SK-N-DZ (cell line): ENCODE measurements at places on chromosomes 6 and 20.
A peak's percentile ranks its signal among the peaks of the same experiment; 100 is the strongest.

DNA sequence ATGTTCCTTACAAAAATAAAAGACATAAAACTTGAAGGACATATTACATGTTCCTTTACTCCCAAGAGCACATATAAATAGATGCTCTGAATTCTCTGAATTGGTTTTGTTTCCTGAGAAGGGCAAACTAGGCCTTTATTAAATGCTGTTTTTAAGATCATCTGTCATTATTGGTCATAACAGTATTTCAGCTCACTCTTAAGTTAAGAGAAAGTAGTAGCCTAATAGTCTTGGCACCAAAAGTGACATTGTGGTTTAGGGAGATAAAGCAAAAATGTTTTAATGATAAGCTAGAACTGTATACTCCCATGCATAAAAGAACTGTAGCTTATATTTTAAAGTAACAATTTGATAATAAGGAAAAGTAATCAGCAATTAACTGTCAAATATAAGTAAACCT is 361.1 kb upstream of the PTCHD4 start:
- no peak for DNase-seq

DNA sequence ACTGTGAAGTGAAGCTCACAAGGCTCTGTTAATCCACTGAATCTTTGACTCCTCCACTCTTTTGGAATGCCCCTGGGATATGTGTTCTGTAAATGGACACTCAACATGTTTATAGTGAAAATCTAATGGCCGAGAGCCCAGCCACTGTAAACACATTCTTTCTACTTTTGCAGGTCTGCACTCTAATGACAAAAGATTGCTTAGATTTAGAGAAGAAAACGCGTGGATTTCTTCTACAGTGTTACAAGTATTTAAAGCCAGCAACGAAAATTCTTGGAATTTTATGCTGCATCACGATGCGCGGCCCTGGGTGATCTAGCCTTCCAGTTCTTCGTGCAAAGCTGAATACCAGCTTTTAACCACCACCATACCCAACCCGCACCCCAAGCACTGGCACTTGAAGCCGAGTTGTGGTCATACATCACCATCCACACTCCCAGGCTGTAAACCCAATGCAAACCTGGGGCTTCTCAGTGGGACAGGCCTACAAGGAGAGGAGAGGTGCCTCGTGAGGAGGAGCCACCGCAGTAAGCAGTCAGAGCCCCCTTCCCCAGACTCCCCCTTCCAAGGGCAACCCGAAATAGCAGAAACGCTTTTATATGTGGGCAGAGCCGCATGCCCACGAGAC is 3.7 kb upstream of the FOXO3 start:
- DNase-seq: no peak

- DNase-seq: no peak
Observed at GRCh38 chr20:46400828-46401477, 5.5 kb downstream of the ELMO2 start.

DNA sequence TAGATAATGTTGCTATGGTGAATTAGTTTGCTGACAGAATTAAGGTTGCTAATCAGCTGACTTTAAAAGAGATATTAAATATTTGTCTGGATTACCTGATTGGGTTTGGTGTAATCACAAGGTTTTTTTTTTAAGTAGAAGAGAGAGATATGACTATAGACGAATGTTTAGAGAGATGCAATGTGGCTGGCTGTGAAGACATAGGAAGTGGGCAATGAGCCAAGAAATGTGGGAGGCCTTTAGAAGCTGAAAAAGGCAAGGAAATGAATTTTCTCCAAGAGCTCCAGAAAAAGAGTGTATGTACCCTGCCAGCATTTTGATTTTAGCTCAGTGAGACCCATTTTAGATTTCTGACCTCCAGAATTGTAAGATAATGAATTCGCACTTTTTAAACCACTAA is 598.3 kb downstream of the PKHD1 start:
- DNase-seq: no peak

DNA sequence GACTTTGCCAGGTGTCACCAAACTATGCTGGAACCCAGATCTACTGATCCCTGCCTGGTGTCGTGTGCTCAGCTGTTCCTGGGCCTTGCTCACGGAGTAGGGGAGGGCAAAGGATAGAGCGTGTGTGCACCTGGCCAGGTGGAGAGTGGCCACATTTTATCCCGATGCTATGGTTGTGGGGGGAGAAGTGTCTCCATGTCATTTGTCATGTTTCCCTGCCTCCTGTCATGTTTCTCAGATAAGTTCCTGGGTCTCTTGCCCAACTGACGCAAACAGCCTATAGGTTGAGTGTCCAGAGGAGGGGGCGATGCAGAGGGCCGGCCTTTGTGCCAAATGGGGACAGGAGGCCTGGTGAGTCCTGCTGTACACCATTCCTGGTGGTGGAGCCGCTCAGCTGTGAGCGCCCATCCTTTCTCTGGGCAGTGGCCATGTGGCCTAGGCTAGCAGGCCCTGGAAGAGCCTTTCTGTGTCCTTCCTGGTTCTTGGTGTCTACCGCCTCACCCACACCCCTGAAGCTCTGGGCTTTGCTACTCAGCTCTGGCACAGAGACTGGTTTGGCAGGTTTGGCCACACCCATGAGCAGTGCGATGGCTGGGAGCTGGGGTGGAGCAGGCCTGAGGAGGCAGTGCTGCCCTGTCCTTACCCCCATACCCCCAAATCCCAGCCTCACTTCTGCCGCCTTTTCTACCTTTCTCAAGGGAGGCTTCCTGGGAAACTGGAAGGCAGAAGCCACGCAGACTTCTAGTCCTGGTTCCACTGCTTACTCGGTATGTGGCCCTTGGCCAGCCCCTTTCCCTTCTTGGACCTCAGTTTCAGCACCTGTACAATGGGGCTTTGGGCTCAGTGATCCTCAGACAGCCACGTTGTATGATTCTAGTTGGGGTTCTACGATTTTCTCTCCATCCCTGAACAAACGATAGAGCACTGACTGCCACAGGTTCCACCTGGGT is 32.3 kb upstream of the EPB41L1 start:
- no peak for DNase-seq

GRCh38 chr20:12482661-12483060 is 526.1 kb upstream of the SPTLC3 start:
- no peak for DNase-seq

DNA sequence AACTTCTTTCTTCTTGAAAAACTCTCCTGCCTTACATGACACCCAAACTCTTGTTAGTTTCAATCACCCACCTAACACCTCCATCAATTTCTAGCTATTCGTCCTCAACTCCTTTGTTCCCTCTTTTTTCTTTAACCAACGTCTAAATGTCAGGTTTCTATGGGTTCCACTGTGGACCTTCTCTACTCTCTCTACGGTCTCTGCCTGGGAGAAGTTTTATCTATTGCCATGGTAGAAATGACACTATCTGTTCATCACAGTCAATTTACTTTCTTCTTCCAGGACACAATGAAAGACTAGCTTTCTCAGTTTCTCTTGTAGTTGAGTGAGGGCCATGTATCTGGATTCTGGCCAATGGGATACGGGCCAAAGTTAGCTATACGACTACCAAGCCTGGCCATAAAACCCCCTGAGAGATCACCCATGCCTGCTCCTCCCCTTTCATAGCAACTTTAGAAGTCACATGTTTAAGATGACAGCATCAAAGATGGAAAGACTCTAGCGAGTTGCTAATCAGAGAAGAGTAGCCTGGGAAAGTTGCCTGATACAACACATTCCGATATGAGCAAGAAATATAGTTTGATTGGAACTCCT is 17.9 kb downstream of the RNGTT start:
- DNase-seq: no peak

- DNase-seq: no peak
Observed at GRCh38 chr20:34995192-34995591, 39.5 kb downstream of the MYH7B start.

GRCh38 chr20:39021748-39022147 is 59.6 kb downstream of the DHX35 start:
- no peak for DNase-seq

- no peak for DNase-seq
Observed at GRCh38 chr20:21189761-21190523, 64.1 kb downstream of the KIZ start.

- no peak for DNase-seq
Observed at GRCh38 chr6:25248123-25248522, 31.1 kb upstream of the CARMIL1 start.

- peak; percentile 99 for DNase-seq
Observed at GRCh38 chr20:47724396-47724795, 60.9 kb downstream of the SULF2 start.

DNA sequence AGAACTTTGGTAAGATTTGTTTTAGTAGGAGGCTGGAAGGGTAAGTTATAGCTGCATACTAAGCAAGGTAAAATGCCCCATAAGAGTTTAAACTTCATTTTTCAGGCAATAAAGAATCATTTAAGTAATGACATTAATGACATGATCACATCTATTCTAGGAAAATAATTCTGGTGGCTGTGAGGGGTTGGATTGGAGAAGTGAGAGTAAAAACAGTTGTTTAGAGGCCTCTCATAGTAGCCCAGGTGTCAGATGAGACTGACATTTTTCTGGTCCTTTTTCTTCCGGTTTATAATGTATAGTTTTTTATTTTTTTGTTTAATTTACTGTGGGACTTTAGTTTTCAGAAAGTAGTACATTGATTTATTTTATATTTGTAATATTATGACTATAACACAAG is 40.8 kb downstream of the ITCH start:
- no peak for DNase-seq

DNA sequence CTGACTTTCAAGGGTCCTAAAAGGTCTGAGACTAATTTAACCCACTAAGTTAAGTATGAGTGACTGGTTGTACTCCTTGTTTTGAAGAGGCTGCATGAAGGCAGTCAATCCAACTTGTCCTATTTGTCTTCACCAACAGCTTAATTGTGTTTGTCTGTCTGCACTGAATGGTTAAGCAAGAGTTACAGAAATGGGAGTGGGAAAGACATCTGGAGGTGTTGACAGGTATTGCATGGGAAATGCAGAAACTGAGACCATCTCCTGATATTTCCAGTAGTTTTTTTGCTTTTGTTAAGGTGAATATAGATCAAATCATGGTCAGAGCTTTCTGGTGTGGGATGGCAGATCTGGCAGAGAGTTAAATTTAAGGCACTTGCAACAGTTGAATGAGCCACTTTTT is 6.5 kb downstream of the FUT9 start:
- no peak for DNase-seq

GRCh38 chr6:15260099-15260821 is 14.4 kb downstream of the JARID2 start:
- DNase-seq: no peak

- no peak for DNase-seq
Observed at GRCh38 chr20:33291830-33292355, 8.9 kb downstream of the BPIFB1 start.

DNA sequence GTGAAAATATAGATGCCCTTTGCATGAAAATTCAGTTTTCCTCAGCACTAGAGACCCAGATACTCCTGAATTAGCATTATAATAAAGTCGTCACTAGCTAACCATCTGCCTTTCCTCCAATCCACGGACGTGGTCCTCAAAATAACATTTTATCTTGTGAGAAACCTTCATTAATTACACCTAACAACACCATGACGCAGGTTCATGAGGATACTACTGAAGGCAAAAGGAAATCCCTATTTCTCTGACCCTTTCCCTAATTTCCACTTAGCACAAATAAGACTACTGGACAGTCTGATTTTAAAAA is 1.3 kb upstream of the PNISR start:
- no peak for DNase-seq

- DNase-seq: no peak
Observed at GRCh38 chr6:131139599-131139998, 4.3 kb downstream of the AKAP7 start.

- DNase-seq: no peak
Observed at GRCh38 chr20:1569415-1569881, 11.9 kb upstream of the SIRPD start.

DNA sequence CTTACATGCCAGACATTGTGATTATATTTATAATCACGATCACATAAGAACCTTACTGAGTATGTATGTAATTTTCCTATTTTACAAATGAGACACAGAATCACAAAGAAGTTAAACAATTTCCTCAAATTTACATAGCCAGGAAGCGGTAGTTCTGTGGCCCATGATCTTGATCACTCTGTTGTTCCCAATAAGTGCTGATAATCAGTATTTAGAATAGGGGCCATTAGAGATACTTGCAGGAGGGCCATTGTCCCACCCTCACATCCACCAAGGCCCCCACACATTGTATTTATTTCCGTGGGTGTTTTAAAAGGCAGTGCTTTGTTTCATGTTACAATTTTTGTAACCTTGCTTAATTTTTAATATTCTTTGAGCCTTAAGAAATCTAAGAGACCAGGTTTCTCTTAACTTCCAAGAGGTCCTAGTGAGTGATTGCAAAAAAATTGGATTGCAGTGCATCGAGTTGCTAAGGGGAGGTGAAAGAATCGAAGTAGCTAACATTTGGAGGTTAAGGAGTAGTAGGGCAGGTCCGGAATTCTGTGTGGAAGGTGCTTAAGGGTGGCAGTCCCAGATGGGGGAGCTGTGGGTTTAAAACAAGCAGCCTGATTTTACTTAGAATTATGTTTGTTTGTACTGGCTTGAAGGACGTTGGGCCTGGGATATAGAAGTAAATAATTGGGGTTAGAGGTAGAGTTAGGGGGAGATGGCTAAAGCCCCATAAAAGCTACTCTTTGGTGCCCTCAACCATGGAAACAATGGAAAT is 339.4 kb downstream of the CDKAL1 start:
- DNase-seq: no peak

DNA sequence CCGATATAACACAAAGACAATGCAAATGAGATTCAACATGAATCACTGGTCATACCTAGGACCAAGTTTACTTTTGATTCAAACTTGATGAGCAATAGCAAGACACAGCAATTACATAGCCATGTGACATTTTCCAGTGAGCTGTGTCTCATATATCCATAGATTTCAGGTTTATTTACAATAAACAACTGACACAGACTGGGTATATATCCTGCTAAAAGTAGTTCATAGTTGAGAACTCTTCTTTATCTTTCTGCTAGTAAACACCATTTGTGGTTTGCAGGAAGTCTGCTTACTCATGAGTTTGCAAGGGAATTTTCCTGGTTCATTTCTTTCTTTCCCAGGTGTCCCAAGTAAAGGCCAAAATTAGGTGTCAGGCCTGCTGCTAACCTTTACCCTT is 343.4 kb downstream of the KIF16B start:
- DNase-seq: no peak

GRCh38 chr6:130779658-130780033 is 47.6 kb upstream of the SMLR1 start:
- DNase-seq: no peak

DNA sequence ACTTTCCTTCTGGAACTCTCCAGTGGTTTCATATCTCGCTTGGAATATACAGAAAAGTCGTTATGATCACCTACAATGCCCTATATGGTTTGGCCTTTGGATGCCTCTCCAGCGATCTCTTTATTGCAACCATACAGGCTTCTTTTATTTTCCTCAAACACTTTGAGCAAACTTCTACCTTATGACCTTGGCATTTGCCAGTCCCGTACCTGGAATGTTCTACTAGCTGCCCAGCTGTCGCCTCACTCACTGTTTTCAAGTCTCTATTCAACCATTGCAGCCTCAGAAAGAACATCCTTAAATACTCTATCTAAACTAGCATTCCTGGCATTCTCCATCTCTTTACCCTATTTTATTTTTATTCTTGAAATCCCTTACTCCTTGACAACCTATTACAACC is 50.4 kb upstream of the NEDD9 start:
- DNase-seq: no peak

GRCh38 chr20:47551841-47552240 is 50.2 kb downstream of the NCOA3 start:
- peak; percentile 34 for DNase-seq

- DNase-seq: no peak
Observed at GRCh38 chr20:56004611-56005388, 519 bp downstream of the CBLN4 start.

- no peak for DNase-seq
Observed at GRCh38 chr6:121645100-121645745, 209.8 kb downstream of the GJA1 start.
